ENCODE measurements at places on chromosomes 13 and 19.
A peak's percentile ranks its signal among the peaks of the same experiment; 100 is the strongest.

- H3K4me3 ChIP-seq: peak overlapping the region; percentile 73
- DNase-seq: peak; percentile 63
- H3K4me1 ChIP-seq: peaks cover 5% of the 10 kb centered on the region
- peak overlapping the region; percentile 84 for H3K27ac ChIP-seq
Measured at GRCh38 chr13:78602561-78603239, 652 bp downstream of the POU4F1 start.

DNA sequence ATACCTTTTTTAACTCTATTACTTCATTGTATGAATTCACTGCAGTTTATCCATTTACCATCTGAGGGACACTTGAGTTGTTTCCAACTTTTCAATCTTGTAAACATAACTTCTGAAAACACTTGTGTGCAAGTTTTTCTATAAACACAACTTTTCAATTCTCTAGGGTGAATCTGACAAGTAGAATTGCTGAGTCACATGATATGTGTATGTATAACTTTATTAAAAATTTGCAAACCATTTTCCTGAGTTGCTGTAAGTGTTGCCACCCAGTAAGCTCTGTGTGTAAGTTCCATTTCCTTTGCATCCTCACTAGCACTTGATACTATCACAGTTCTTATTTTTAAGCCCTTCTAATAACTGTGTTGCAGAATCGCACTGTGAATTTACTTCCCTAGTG, 1415.6 kb upstream of the ATXN8OS start:
- no peaks in the 10 kb centered on the region for H3K27me3 ChIP-seq
- no peak for DNase-seq
- no peak overlapping the region for H3K27ac ChIP-seq
- H3K36me3 ChIP-seq: no peaks in the 10 kb centered on the region
- no peaks in the 10 kb centered on the region for H3K4me1 ChIP-seq

DNA sequence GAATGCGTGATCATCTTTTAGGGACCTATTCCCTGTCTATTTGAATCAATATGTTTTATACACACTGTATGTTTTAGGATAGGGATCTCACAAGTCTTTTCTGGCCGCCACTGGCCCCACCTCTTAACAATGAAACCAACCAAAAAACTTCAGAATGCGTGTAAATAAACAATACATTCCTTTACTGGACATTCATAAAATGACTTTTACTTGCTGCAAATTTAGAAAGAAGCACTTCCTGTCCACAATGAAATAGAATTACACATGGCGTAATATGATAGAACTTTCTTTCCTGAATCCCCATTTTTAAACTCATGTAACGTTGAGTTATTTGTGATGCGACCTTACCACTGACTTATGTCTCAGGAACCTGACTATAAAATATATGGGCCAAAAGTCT, 233.6 kb downstream of the SLITRK6 start:
- H3K27ac ChIP-seq: no peak overlapping the region
- H3K4me1 ChIP-seq: no peaks in the 10 kb centered on the region

- H3K36me3 ChIP-seq: no peaks in the 10 kb centered on the region
- H3K27ac ChIP-seq: no peak overlapping the region
- H3K4me3 ChIP-seq: no peak overlapping the region
- no peaks in the 10 kb centered on the region for H3K4me1 ChIP-seq
- DNase-seq: no peak
Measured at GRCh38 chr13:98393873-98394272, 183.0 kb downstream of the STK24 start.

GRCh38 chr13:31638577-31638976, 100.7 kb upstream of the RXFP2 start:
- no peaks in the 10 kb centered on the region for H3K27me3 ChIP-seq
- no peak overlapping the region for H3K4me3 ChIP-seq
- H3K36me3 ChIP-seq: no peaks in the 10 kb centered on the region
- H3K4me1 ChIP-seq: no peaks in the 10 kb centered on the region
- H3K27ac ChIP-seq: no peak overlapping the region

- H3K27ac ChIP-seq: no peak overlapping the region
- no peaks in the 10 kb centered on the region for H3K36me3 ChIP-seq
- H3K27me3 ChIP-seq: no peaks in the 10 kb centered on the region
- DNase-seq: no peak
Measured at GRCh38 chr13:73556902-73557301, 498.1 kb downstream of the KLF5 start.

DNA sequence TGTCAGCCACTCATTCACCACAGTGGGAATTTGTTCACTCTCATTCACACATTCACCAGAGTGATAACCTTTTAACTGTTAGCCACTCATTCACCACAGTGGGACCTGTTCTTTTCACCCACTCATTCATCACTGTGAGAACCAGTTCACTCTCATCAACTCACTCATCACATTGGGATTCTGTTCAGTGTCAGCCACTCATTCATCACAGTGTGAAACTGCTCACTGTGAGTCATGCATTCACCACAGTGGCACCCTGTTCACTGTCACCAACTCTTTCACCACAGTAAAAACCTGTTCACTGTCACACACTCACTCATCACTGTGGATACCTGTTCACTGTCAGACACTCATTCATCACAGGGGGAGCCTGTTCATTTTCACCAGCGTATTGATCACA, 43.5 kb upstream of the ZNF85 start:
- H3K4me1 ChIP-seq: no peaks in the 10 kb centered on the region
- no peak for DNase-seq
- no peaks in the 10 kb centered on the region for H3K36me3 ChIP-seq
- no peak overlapping the region for H3K27ac ChIP-seq
- no peak overlapping the region for H3K4me3 ChIP-seq
- no peaks in the 10 kb centered on the region for H3K27me3 ChIP-seq

- no peak overlapping the region for H3K4me3 ChIP-seq
- H3K36me3 ChIP-seq: no peaks in the 10 kb centered on the region
- H3K4me1 ChIP-seq: no peaks in the 10 kb centered on the region
Measured at GRCh38 chr19:35208121-35208520, 20.4 kb downstream of the FAM187B start.

DNA sequence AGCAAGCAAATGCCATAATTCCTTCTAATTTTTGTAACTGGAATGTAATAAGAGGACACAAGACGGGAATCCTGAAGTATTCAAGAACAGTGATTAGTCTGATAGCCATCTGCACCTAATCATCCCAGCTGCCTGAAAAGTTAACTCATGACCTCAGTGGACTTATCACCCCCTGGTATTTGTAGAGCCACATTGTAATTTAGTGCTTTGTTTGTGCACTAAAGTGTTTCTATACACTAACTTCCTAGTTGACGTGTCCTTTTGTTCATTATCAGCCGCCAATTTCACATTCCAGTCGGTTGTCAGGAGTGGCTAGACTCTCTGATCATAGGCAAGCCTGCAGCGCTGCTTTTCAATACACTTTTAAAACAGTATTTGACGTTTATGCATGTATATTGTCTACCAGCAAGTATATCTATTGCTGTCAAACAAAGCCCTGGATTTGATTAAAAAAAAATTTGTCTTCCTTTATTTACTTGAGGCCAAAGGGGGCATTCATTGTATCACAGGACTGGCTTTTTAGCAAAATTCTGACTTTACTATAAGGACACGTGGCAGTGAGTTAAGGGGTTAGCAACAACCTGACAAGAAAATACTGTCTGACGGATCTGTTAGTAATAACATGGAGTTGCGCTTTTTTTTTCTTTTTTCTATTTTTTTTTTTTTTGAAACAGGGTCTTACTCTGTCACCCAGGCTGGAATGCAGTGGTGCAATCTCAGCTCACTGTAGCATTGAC, 10.4 kb upstream of the SOX21 start:
- DNase-seq: no peak
- H3K4me3 ChIP-seq: no peak overlapping the region
- no peaks in the 10 kb centered on the region for H3K27me3 ChIP-seq
- no peaks in the 10 kb centered on the region for H3K4me1 ChIP-seq
- H3K36me3 ChIP-seq: no peaks in the 10 kb centered on the region
- H3K27ac ChIP-seq: no peak overlapping the region

DNA sequence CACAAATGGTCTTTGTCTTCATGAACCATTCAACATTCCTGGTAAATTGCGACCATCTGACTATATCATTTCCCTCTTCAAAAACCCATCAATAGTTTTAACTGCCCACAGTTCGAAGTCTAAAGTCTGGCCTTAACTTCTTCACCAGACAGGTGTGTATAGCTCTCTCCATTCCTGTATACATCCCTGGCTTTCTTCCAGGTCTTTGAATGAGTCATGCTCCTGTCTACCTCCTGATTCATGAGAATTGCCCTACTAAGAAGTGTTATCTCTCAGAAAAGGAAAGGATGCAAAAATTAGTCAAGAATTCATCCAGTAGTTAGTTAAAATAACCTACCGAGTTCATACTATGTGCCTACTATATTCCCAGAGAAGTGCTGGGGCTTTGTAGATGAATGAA, 225.0 kb downstream of the TBC1D4 start:
- no peak for DNase-seq
- no peaks in the 10 kb centered on the region for H3K36me3 ChIP-seq
- no peak overlapping the region for H3K27ac ChIP-seq
- H3K4me1 ChIP-seq: no peaks in the 10 kb centered on the region
- H3K4me3 ChIP-seq: no peak overlapping the region

DNA sequence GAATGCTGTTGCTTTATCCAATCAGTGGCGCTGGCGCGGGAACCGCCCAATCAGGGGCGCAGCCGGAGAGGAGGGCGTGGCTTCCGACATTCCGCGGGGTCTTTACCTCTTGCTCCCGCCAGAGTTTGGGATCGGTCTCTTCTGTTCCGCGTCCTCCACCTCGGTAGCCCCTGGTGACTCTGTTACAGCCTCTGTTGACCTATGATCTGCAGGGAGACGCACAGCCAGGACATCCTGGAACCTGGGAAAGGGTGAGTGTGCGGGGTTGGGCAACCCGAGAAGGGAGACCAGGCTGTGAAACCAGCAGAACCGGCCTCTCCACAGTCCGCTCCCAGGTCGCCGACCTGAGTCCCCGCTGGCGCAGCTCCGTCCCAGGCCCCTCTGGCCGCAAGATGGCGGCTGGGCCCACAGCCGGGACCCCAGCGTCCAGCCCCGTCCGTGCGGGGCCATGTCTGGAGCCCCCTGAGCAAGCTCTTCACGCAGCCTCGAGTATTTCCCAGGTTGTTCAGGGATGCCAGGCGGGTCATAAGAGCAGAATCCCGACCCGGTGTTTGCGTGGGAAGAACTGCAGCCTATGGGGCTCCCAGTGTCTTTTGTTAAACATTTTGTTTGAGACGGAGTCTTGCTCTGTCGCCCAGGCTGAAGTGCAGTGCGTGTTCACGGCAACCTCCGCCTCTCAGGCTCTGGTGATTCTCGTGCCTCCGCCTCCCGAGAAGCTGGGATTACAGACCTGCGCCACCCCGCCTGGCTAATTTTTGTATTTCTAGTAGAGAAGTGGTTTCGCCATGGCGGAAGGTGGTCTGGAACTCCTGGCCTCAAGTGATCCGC, 4.4 kb upstream of the ZNF681 start:
- peak overlapping the region; percentile 67 for H3K27ac ChIP-seq
- H3K4me3 ChIP-seq: peak overlapping the region; percentile 75
- no peaks in the 10 kb centered on the region for H3K27me3 ChIP-seq
- peak; percentile 82 for DNase-seq

- peak within 1 kb of the TSS; percentile 65 for H3K4me3 ChIP-seq
- peak; percentile 94 for DNase-seq
- peaks cover 3% of the 10 kb centered on the region for H3K4me1 ChIP-seq
- H3K36me3 ChIP-seq: no peaks in the 10 kb centered on the region
- H3K27ac ChIP-seq: peak within 1 kb of the TSS; percentile 82
Measured at GRCh38 chr13:102845630-102846260, at the start of gene ERCC5. Gene ERCC5, plus strand, starts transcription at chr13:102846032. Its CDS starts 235 bp downstream, at chr13:102846267.

DNA sequence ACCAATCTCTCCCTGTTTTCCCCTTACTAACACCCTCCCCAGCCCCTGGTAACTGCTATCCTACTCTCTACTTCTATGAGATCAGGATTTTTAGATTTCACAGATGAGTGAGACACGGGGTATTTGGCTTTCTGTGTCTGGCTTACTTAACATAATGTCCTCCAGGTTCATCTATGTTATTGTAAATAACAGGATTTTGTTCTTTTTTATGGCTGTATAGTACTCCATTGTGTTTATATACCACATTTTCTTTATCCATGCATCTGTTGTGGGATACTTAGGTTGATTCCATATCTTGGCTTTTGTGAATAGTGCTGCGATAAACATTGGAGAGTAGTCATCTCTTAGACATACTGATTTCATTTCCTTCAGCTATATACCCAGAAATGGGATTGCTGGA, 28.5 kb upstream of the ATP11A start:
- no peak for DNase-seq
- H3K4me3 ChIP-seq: no peak overlapping the region
- no peaks in the 10 kb centered on the region for H3K27me3 ChIP-seq
- no peak overlapping the region for H3K27ac ChIP-seq

DNA sequence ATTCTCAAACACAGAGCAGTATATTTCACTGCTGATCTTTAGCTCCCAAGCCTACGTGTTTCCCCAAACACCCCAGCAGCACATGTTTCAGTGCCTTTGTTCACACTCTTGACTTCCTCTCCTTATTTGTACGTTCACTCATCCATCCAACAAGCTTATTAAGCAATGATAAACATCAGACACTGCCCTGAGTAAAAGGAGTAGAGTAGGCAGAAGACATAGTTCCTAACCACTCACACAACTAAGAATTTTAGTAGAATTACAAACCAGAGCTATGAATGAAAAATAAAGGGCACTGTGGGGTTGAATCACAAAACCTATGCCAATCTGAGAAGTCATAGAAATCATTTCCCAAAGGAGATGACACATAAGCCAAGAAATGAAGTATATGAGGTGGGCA, 213.5 kb downstream of the DIAPH3 start:
- no peaks in the 10 kb centered on the region for H3K4me1 ChIP-seq
- H3K4me3 ChIP-seq: no peak overlapping the region
- no peaks in the 10 kb centered on the region for H3K27me3 ChIP-seq
- DNase-seq: no peak
- peaks cover 6% of the 10 kb centered on the region for H3K36me3 ChIP-seq

DNA sequence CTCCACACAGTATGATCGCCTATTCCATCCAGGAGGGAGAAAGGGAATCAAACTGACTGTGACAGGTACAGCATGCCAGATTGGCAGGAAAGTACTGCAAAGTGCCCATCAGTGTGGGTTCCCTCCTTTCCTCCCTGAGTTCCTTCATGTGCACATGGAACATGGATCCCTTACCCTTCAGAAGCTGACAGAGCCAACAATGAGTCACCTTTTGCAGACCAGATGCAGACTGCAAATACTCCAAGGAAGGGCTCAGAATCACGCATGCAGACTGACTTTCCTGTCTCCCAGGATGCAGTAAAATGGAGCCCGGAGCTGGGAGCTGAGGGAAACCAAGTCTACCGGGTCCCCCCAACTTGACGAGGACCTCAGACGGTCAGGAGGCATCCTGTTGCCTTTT, 41.8 kb downstream of the SACS start:
- DNase-seq: no peak
- no peak overlapping the region for H3K27ac ChIP-seq
- no peaks in the 10 kb centered on the region for H3K27me3 ChIP-seq
- H3K4me1 ChIP-seq: no peaks in the 10 kb centered on the region
- no peak overlapping the region for H3K4me3 ChIP-seq

Data from SJCRH30 (cell line).